T-helper 17 cell (primary cell): ENCODE measurements at places on chromosomes 13 and 19.

DNA sequence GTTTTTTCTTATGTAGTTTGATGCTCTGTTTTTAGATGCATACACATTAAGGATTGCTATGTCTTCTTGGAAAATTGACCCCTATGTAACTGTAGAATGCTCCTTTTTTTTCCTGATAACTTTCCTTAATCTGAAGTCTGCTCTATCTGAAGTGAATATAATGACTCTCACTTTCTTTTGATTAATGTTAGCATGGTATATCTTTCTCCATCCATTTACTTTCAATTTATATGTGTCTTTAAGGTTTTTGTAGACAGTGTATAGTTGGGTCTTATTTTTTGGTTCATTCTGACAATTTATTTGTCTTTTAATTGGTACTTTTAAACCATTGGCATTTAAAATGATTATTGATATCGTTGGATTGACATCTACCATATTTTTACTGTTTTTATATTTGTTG lies 92.3 kb downstream of the URI1 start:
- DNase-seq, result no peak

DNA sequence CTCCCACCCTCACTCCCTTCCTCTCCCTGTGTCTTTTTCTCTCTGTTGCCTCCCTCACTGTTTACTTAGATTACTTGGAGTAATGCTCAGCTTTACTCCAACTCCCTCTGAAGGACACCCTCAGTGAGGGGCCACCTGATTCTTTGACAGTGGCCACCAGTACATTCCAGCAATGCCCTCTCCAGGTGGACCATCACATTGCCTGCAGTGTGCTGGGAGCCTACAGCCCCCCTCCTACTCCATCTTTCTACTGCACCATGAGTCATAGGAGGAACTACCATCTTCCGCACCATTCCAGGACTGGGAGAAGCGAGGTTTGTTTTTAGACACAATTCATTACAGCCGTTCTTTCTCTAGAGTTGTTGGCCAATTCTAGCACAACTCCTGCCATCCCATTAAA lies 96.6 kb upstream of the POSTN start:
- no peak for DNase-seq

- DNase-seq, result no peak
These were observed 79.3 kb downstream of the PTPRS start for GRCh38 chr19:5261156-5261890.

- no peak for DNase-seq
These were observed 797.5 kb upstream of the SPRY2 start for GRCh38 chr13:81138353-81138980.

- no peak for DNase-seq
These were observed 323.0 kb downstream of the NDFIP2 start for GRCh38 chr13:79803989-79804388.

DNA sequence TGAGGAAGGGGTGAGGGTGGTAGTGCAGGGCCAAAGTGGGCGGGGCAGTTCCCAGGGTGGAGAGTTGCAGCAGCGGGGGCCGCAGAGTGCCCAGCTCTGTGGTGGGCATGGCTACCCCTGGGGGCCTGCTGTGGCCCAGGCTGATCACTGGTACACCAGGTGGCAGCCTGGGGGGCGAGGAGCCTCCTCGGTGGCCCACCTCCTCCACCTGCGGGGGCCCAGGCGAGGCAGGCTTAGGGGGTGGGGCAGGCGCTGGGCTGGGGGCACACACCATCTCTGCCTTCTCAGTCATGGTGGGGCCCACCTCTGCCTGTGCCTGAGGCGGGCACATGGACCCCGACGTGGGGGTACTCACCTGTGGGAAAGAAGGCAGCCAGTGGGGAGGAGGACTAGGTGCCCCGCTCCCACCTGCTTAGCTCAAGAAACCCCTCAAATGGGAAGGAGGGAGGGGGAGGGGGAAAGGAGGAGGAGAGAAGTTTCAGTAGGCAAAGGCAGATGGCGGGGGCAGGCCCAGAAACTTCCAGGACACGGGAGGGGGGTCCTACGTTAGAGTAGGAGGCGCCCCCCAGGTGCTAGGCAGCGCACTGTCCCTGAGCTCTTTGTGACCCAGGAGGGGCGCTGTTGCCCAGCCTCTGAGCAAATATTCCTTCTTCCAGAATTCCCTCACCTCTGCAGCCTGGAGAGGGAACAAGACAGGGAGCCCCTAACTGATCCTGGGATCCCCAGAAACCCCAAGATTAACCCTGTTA lies 1.6 kb downstream of the LYL1 start:
- no peak for DNase-seq

DNA sequence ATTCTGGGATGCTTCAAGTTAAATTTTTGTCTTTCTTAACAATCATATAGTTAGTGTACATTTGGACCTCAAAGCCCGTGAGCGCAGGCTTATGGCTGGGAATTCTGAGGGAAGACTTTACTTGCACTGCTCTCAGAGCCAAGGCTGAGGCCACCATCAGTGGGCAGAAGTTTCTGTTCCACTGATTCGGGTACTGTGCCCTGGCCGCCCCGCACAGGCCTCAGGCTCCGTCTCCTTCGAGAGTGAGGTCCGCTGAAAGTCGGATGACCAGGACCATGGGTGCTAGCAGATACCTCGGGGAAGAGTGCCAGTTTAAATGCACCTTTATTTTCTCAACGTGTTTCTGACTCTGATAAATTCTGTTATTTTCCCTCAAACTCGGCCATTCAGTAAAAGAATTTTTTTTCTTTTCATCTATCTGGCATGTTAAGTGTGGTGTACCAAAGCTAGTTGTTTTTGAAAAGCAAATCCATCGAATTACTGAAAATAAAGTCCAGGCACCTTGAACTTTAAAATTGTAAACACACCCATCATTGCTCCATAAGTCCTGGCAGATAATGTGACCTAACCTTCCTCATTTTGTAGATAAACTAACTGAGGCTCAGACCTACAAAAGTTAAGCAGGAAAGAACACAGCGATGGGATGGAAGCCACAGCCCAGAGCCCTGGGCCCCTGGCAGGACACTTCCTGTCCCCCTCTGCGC lies 126.7 kb downstream of the SOX1 start:
- DNase-seq, result no peak

- no peak for DNase-seq
These were observed 11.2 kb upstream of the MYO16 start for GRCh38 chr13:108618233-108618632.

GRCh38 chr13:59088716-59089115 lies 1075.0 kb downstream of the DIAPH3 start:
- DNase-seq, result no peak

GRCh38 chr13:30366088-30366487 lies 56.2 kb upstream of the UBE2L5 start:
- DNase-seq, result no peak

GRCh38 chr19:19321141-19321577 lies 530 bp downstream of the MAU2 start:
- DNase-seq, result no peak

GRCh38 chr13:110593430-110594130 lies 21.8 kb upstream of the NAXD start:
- no peak for DNase-seq

DNA sequence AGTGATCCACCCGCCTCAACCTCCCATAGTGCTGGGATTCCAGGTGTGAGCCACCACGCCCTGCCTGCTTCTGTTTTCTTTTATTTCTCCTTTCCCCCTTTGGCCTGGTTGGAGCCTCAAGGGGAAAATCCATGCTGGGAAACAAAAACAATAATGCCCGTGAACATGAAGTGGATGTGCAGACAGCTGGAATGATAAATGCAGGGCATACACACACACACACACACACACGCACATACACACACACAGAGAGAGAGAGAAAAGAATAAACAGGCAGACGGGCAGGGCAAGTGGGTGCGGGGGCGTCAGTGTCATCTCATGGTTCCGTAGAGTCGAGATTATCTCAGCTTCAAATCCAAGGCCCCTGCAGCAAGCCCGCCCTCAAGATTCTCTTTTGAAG lies 4.4 kb upstream of the PLEKHF1 start:
- no peak for DNase-seq

DNA sequence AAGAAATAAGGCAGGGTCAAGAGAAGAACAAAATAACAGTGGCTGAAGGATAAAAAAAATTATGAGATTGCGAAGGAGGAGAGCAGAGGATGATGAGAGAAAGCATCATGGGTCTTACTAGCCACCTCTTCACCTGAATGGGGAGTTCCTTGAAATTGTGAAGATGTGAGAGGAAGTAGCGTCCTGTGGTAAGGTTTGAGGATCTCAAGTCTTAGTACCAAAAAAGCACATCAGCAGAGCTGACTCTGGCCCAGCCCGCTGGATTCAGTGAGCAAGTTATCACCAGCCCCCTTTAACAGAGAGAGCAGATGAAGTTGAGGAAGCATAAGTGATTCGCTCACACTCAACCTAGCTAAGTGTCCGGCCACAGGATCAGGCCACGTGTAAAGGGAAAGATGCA lies 61.8 kb downstream of the RXFP2 start:
- no peak for DNase-seq

GRCh38 chr19:48498595-48499311 lies 12.9 kb downstream of the LMTK3 start:
- no peak for DNase-seq

DNA sequence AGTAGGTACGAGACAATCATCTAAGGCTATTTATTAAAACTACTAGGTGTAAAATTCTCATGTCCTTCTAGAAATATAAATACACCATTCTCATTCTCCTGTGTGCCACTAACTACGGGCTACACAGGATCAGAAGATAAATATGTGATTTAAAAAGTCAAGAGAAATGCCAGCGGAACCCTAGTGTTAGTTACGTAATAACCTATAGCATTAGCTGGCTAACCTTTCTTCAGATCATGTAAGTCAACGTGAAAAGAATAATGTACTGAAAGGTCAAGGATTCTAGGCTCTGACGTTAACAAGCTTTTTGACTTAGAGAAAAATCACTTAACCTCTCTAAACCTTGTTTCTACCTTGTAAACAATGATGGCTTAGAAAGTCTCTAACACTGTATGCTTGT lies 121.8 kb downstream of the RGCC start:
- no peak for DNase-seq

DNA sequence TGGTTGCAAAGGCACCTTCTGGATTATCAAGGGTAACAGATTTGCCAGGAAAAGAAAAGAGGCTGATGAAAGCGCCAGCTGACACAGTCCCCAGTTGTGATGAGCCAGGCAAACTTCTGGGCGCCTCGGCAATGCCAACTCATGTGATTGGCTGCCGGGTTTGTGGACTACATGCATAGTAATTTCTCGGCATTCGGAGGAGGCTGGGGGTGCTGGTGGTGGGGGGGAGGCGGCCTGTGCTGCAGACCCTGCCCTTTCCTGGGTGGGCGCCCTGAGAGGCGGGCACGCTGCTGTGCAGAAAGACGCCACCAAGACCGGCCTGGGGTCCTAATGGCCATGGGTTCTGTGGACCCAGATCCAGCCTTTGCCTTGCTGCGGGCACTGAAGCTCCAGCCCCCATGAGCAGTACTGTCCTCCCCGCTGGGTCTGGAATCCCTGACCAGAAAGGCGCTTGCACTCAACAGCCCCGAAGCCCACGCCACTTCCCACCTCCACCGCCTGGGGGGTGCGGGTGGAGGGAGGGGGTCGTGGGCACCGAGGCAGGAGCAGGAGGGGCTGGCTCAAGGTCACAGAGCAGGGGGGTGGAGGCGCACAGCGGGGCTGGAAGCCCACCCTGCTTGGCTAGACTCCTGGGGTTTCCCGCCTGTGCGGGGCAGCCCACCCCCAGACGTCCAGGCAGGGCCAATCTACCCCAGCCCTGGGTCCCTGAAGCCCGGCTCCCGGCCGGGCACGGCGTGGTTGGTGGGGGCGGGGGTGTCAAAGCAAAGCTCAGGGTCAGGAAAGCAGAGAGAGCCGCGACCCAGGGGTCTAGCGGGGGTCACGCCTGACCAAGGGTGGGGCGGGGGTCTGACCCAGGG lies 1.0 kb downstream of the DIRAS1 start:
- no peak for DNase-seq

DNA sequence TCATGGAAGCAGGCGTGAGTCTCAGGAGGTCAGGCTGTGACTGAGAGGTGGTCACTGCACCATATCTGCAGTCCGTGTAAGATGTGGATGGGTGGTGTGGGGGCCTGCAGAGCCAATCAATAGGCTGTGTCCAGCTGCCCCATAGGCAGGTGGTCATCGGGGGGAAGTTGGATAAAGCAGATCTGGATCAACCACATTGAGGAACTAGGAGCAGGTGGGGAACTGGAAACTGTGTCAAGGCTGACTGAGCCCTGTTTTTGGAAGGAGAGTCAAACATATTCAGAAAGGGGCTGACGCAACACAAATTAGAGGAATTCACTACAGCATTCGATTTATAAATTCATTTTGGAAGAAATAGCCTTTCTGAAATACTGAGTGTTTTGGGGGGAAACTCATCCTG lies 15.0 kb downstream of the CLEC4M start:
- DNase-seq, result no peak

- DNase-seq, result no peak
These were observed 1721.9 kb downstream of the OLFM4 start for GRCh38 chr13:54750521-54750920.

GRCh38 chr19:10427169-10427568 lies 6.8 kb downstream of the PDE4A start:
- no peak for DNase-seq

DNA sequence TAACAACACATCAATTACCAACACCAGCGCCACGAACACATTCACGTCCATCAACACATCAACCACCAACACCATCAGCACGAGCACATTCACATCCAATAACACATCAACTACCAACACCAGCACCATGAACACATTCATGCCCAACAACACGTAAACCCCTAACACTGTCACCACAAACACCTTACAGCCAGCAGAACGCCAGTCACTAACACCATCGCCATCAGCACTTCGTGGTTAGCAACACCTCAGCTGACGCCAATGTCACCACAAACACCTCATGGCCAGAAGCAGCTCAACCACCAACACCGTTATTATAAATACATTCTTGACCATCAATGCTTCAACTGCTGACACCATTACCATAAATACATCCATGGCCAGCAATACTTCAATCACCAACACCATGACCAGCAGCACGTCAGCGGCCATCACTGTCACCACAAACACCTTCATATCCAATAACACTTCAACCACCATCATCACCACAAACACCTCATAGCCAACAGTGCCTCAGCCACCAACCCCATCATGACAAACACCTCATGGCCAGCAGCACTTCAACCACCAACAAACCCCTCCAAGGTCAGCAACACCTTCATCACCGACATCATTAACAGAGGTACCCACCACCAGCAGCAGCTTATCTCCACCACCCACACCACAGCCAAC lies 9.4 kb downstream of the FCER2 start:
- DNase-seq, result no peak

- DNase-seq, result no peak
These were observed 69.1 kb upstream of the FLT1 start for GRCh38 chr13:28564030-28564429.

GRCh38 chr19:15110418-15110815 lies 3.2 kb downstream of the SYDE1 start:
- no peak for DNase-seq

DNA sequence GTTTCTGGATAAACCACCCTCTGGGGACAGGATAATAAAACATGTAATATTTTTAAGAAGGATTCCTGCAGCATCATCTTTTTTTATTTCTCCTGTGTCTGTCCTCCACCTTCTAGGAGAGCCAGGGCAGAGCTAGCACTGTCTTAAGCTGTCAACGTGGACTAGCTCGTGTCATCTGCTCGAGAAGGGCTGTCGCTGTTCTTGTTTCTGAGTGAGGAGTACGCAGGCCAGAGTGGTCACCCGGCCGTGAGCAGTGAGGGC lies 13.9 kb downstream of the CAPN12 start:
- DNase-seq, result no peak

GRCh38 chr13:72431981-72432682 lies 295.3 kb downstream of the MZT1 start:
- DNase-seq, result no peak
